HCT116 (cell line): ENCODE measurements at places on chromosomes 13 and 19.

DNA sequence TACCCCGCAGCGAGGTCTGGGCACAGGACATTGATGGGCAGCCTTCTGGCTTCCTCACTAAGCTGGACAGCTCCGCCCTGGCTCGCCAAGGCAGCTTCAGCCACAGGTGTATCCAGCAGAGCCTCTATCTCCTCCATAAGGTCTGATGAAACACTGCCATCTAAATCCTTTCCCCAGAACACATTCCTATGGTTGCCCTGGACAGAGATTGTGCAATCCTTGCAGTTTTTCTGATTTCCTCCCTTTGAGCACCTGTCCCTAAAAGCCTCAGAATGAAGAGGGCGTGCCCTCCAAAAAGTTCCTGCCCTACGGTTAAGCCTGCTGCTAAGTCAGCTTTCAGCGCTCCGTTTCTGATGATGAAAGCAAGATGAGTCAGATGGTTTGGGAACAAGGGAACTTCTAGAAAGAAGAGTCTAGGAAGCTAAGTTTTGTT lies 21.0 kb downstream of the CLEC4M start:
- no peak for DNase-seq

GRCh38 chr19:47408156-47408938 lies 11.0 kb downstream of the MEIS3 start:
- no peak for DNase-seq

- no peak for DNase-seq
These were observed 10.1 kb downstream of the GRIN2D start for GRCh38 chr19:48403606-48404005.

- DNase-seq: no peak
These were observed 16.0 kb downstream of the ILF3 start for GRCh38 chr19:10670182-10670581.

- DNase-seq: no peak
These were observed 55.4 kb upstream of the ATP12A start for GRCh38 chr13:24624801-24625231.

DNA sequence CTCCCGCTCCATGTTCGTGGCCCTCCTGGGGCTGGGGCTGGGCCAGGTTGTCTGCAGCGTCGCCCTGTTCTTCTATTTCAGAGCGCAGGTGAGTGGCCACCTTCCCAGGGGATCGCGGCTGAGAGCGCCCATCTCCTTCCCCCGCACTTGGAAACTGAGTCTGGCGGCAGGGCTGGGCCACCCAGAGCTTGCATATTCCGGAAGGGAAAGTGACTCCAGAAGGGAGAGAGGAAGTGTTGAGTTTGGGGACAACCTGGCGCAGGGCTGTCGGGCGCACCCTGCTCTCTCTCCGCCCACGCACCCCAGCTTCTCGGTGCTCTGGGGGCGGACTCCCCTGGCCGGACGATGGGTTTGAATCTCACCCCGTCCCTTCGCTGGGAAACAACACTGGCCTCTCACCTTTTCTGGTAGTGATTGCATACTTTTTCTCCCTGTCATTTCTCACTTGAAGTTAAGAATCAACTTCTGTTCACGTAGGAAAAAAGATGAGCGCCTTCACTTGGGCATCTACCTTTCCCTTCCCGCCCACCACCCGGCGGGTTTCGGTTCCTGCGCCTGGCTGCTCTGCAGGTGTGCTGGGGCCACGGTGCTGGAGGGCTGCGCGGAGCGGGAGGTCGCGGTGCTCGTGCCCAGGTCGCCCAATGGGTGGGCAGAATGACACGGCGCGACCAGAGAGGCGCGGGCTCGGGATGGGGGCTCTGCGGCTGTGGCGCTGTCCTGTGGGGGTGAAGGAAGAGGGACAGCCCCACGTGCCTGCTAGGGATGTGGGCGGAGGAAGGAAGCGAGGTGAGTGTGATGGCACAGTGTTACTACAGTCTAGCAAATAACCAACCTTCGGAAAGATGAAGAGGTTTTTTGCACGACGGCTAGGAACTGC lies 721 bp downstream of the TNFSF11 start:
- no peak for DNase-seq

DNA sequence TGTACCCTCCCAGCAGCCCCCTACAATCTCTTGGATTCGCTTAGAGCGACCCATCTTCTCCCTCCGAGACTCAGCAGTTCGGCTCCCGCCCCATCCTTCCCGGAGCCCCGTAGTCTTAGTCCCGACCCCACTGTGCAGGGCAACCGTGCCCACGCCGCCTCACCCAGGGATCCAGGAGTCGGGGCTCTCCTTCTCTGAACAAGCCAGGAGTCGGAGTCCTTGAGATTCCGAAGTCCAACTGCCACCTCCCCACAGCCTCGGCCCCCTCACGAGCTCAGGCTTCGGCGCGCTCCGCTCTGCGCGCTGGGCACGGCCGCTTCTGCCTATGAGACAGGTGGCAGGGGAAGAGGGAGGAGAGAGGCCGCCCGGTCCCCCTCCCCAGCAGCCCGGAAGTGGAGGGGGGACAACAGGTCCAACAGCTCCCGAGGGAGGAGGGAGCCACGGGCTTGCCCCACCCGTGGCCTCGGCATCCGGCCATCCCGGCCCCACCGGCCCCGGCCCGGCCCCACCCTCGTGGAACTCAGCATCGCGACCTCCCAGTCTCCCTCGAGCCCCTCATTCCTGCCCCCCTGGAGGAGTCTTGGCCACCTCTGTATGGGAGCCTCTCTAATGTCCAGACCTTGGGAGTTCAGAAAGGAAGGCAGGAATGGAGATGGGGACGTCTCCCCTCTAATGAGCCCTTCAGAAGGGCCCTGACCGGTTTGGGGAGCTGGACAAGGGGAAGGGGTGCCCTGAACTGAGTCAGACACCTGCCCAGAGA lies at the start of gene PHLDB3:
TSS of gene PHLDB3 (minus strand) at position 321 of the 760 bp plus-strand sequence. CDS start 628 bp downstream, outside the sequence.
- DNase-seq: no peak

DNA sequence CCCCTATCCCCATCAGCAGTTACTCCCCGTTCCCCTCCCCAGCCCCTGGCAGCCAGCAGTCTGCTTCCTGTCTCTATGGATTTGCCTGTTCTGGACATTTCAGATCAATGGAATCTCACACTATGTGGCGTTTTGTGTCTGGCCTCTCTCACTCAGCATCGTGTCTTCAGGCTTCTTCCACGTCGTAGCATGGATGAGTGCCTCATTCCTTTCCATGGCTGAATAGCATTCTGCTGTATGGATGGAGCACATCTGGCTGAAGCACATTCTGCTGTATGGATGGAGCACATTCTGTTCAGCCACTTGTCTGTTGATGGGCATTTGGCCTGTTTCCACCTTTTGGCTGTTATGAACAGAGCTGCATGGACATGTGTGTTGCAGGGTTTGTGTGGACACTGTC lies 29.5 kb downstream of the CRTC1 start:
- no peak for DNase-seq

GRCh38 chr19:42065051-42065450 lies 5.0 kb downstream of the GRIK5 start:
- no peak for DNase-seq

GRCh38 chr13:112733112-112733511 lies 43.3 kb downstream of the ATP11A start:
- DNase-seq: no peak

GRCh38 chr13:24004971-24005370 lies 107.7 kb upstream of the C1QTNF9B start:
- DNase-seq: no peak

DNA sequence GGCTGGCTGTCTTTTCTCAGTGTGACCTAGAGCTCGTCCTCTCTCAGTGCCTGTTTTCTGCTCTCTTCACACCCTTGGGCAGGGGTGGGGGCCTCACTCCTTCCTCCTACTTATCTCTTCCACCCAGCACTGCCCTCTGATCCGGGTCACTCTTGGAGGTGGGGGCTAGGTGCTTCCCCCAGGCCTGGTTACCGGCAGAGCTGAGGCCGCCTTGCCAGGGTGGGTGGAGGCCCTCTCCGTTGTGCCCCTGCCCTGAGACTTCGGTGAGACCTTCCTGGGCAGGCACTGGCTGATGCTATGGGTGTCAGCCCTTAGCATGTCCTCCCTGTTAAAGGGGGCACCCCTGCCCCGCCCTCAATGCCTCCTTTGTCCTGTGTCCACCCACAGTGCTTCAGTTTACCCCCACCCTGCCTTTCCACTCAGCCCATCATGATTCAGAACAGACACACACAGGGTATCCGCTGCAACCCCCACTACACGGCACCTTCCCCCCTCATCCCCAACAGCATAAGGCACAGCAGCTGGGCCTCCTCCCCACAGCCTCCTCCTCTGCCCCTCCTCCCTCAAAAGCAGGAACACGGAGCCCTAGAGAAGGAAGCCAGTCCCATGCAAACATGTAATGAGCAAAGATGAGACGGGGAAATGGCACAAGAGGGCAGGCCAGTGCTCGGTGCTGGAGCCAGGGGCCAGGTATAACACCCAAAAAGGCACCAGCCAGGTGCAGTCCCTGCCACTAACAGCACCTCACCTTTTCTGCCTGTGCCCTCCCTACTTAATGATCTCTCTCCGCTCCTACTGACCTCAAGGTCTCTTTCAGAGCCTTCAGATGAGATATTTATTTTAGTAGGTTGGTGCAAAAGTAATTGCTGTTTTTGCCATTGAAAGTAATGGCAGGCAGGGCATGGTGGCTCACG lies 9.8 kb downstream of the ZGLP1 start:
- DNase-seq: no peak

DNA sequence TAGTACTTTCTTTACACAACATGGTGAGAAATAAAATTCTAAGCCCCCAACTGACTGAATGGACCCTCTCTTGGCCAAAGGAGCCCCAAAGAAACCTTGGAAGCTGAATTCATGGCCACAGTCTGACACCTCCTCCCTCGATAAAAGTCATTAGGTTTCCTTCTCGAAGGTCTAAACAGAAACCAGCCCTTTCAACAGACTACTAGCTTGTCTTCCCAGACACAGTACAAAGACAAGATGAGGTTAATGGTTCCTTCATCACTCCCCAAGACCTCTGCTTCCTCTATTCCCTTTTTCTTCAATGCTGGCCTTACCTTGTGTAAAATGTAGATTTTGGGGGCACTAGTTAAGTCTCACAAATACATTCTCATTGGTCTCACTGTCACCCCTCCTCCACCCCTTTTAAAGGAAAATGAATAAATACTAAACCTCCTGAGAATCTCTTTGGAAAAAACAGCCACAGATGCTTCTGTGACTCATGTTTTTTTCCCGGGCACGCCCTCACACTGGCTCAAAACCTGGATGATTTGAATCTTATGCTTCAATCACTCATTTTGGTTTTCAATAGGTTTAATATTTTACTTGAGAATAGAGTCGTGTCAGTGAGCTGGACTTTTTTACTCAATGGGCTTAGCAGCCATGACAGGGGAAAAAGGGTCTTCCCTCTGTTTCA lies 65.8 kb upstream of the MED4 start:
- no peak for DNase-seq

- DNase-seq: no peak
These were observed 233.5 kb downstream of the TUBA3C start for GRCh38 chr13:18948012-18948663.

- no peak for DNase-seq
These were observed 46.7 kb downstream of the ZNF729 start for GRCh38 chr19:22332924-22333323.

- no peak for DNase-seq
These were observed 1.9 kb downstream of the ZNF628 start for GRCh38 chr19:55478364-55478763.
